GM19239 (cell line): ENCODE measurements at places on chromosomes 2 and 18.

DNA sequence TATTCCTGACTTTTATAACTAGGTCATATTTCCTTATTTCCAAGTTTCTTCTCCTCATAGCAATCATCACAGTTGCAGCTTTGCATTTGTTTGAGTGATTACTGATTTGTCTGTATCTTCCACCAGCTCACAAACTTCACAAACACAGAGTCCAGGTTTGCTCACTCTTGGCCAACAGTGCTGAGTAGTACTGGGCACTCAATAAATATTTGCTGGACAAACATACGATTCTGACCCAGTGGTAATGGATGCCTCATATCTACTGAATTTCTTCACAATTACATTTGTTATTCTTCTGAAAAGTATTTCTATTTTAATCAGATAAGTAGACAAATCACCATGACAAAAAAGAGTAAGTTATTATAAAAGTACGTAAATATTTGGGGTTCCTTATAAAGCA is 516.3 kb downstream of the TDRD15 start:
- DNase-seq, result no peak

GRCh38 chr18:60147323-60147722 is 225.3 kb downstream of the MC4R start:
- DNase-seq, result no peak

DNA sequence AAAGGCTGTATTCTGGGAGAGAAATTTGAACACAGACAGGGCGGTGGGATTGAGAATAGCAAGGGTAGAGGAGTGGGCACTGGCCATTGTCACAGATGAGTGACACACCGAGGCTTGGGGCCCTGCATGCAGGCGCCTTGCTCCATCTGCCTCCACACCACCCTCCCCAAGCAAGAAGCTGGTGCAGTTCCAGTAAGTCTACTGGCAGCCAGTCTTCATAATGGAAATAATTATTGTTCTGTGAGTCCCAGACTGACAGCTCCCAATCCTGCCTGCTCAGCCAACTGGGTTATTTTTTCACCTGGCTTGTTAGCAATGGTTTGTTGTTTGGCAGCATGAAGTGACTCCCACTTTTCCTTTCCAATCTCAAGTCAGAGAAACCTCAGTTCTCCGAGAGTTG is 13.0 kb downstream of the TTC32 start:
- no peak for DNase-seq

- DNase-seq, result no peak
Observed at GRCh38 chr2:159176555-159176954, 109.9 kb downstream of the WDSUB1 start.

DNA sequence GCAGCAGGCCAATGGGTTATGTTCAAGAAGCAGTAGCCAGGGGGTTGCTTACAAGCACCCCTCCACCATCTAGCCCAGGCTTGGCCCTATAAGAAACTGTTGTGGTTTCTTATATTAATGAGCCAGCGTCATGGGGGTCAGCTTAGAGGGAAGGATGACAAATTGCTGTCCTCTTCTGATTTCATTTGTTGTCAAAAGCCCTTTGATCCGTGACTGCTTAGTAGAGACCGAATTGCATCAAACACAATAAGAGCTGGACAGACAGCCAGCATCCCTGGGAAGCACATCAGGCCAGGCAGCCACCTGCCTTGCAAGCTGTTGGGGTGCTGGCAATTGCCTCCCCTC is 206.6 kb upstream of the SETBP1 start:
- DNase-seq, result no peak

- no peak for DNase-seq
Observed at GRCh38 chr2:144310484-144310883, 209.4 kb downstream of the ZEB2 start.

DNA sequence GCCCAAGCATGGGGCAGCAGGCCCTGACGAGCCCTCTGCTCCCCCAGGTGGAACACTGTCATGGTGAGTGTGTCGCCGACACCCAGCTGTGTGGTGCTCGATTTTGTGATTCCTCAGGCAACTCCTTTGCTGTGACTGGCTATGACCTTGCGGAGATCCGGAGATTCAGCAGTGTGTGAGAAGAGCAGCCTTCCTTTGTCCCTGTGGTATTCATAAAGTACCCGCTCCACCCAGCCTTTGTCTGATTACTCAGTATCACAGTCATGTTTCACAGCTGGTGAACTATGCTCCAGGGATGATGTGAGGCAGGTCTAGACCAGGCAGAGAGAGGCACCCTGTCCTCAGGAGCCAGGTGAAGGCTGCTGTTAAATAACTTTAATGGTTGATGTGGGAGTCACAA is 4.0 kb downstream of the WDR54 start:
- DNase-seq, result no peak

- no peak for DNase-seq
Observed at GRCh38 chr2:86747711-86748639, 27.9 kb downstream of the RMND5A start.

DNA sequence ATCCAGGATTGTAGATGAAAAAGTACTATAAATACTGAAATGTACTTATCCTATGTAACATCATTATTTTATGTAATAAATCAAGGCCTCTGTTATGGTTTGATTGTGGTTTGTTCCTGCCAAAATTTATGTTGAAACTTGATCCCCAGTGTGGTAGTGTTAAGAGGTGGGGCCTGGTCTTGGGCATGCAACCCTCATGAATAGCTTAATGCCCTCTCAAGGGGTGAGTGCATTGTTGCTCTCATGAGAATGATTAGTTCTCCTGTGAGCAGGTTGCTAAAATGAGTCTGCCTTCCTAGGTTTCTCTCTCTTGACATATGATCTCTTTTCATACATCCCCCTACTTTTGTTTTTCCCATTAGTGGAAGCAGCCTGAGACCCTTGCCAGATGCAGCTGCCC is 915.4 kb downstream of the TSN start:
- DNase-seq, result no peak

DNA sequence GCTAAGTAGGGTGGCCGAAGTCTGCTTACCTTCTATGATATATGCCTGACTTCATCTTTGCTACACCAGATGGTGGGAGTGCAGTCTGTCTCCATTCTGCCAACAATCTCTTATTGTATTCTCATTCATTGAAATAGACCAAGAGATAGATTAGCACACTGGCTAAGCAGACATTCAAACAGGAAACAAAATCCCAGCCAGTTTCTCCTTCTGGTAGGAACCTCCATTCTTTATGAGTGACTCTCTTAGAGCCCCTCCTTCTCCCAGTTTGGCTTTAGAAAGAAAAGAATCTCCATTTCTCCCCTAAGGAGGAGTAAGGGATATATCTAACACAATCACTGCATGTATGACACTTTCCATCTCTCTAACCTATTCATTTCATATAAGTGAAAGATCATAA is 118.9 kb upstream of the COL5A2 start:
- DNase-seq, result no peak

- DNase-seq, result no peak
Observed at GRCh38 chr2:177260379-177260778, 4.1 kb downstream of the NFE2L2 start.

GRCh38 chr2:8639122-8639635 is 42.7 kb upstream of the ID2 start:
- DNase-seq, result no peak

DNA sequence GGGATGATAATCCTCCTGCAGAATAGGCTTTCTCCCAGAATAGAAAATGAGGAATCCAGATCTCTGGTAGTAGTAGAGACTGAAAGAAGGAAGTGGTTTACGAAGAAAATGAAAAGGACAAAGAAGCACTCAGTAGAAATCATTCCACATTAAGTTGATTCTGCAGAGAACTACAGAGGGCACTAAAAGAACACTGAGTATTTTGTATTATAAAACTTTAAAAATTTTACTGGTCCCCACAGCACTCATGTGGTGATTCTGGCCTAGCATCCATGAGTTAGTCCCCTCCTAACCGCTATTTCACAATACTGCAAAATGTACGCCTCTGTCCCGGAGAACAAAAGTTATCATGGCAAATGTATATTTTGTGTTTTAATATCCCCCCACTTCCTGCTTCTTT is 42.9 kb upstream of the SLC35F5 start:
- no peak for DNase-seq

DNA sequence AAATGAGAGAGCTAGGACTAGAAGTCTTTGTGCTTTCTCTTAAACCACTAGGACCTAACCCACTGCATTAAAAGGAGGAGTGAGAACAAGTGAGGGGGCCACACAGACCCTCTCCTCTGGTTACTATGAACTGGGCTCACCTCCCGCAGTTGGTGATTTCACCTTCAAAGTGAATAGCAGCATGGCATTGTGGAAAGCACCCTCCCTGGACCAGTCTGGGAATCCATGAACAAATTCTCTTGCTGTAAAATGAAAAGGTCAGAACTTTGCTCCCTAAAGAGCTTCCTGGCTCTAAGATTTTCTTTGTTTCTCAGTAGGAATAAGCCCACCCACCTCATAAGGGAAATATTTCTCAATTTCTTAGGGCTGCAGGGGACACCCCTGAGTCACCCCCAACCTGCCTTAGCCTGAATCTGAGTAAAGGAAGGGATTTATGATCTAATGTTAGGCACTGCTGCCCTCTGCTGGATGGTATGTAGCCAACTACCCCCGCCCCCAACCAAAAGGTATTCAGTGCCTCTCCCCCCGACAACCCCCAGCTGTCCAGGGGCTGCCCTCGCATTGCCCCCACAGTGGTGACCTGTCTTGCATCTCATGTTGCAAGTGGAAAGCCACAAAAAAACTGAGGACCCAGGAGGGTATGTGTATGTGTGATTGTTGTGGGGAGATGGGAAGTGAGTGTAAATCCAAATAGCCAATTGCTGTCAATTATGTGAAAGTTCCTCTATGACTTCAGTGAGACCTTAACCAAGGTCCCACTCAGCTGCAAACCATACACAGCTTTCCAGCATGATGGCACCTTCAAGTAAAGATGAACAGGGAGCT is 230.9 kb upstream of the SLC14A2 start:
- DNase-seq, result peak; percentile 21

DNA sequence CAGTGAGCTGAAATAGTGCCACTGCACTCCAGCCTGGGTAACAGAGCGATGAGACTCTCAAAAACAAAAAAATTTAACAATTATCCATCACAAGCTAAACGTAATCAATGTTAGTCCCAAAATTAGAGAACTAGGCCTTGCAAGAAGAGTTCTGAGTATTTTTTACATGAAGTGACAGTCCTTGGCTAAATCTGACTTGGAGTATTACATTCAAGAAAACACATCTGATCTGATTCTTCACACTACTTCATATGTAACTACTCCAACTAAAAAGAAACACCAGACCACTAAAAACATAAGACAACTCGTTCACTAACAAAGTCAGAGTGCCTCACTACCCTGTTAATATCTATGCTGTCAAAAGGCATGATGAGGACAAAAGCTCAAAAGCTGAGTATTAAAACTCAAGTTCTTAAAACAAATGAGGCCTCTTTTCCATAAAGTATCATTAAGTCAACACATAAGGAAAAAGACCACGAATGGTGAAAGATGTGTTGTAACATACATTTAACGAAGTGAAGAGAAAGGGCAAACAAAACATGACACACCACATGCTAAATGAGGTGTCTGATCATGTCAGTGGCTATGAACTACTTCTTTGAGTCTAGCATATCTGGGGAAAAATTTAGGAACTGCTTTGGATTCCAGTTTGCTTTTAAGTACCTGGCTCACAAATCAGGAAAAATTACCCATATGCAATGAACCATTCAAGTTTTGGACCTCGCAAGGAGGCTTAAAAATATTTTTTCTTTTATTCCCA is 42.4 kb downstream of the TRIP12 start:
- no peak for DNase-seq

GRCh38 chr2:150232321-150232720 is 255.1 kb downstream of the RND3 start:
- no peak for DNase-seq

DNA sequence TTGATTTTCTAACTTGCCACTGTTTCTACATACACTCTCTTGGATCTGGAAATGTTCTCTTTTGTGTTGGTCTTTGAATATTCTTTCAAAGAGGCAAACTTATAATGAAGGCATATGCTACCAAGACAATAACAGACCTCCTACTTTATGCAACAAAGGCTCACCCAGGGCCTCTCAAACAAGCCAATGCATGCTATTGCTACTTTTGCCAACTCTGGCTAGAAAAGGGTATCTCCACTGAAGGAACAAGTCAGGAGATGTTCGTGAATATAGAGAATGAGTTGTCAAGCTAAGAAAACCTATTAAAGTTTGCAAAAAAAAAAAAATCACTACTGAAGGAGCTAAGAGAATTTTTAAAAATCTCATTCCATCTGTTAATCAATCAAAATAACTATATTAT is 15.9 kb upstream of the DSG2 start:
- no peak for DNase-seq

DNA sequence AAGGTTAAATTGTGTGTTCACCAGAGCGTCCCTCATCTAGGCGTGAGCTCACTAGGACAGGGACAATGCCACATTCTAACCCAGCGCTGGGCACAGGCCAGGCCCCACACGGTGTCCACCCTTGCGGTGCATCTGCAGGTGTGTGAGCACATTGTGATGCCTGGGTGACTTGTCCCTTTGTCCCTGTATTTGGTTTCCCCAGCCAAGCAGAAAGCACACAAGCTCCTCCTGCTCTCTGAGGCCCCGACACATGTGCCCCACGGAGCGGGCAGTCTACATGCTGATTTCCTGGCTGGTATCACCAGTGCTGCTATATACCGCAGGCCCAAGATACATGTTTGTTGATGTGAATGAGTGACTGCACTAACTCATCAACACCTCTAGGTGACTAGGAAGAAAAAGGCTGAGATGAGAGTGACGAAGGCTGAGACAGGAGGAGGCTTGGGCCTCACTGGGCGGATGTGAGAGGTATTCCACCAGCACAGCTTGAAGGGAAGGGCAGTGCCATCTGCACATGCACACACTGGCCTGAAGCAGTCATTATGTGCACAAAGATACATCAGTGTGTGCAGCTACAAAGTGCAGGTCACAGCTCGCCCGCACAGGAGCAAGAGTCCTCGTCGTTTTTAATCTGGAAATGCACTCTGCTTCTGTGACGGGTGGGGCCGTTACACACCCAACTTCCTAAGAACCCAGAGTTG is 205.9 kb downstream of the EIPR1 start:
- no peak for DNase-seq

- DNase-seq, result no peak
Observed at GRCh38 chr2:169493360-169493759, 14.1 kb downstream of the BBS5 start.

DNA sequence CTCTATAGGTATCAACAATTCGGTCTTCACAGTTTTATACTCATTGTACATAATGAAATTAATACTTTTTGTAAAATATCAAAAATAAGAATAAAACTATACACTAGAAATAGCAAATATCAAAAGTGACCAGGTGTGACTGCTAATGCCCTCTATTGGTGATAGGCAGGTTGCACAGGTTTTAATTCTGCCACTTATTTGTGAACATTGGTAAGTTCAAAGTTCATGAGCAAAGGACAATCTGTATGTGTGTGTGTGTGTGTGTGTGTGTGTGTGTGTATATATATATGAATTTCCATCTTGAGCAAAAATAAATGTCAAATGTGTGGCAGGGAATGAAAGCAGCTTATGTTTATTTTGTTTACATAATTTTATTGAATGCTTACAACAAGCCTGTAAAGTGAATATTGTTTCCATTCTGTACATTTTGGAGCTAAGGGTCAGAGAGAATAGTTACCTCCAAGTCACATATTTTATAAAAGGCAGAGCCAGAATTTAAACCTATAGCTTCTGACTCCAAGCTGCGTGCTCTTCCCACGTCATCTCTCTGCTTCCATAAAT is 537.4 kb downstream of the CPS1 start:
- DNase-seq, result no peak
